ENCODE measurements at places on chromosomes 6 and 20.

DNA sequence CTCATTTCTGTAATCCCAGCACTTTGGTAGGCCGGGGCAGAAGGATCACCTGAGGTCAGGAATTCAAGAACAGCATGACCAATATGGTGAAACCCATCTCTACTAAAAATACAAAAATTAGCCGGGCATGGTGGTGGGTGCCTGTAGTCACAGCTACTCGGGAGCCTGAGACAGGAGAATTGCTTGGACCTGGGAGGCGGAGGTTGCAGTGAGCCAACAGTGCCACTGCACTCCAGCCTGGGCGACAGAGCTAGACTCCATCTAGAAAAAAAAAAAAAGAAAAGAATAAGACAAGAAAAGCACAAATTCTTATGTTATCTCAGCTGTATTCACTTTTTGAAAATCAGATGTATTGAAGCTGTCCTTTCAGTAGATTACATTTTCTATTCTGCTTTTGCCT, 289.4 kb downstream of the GRIK2 start:
- no peak for DNase-seq

GRCh38 chr20:30594112-30594511, 663.4 kb upstream of the DEFB115 start:
- no peak for DNase-seq

DNA sequence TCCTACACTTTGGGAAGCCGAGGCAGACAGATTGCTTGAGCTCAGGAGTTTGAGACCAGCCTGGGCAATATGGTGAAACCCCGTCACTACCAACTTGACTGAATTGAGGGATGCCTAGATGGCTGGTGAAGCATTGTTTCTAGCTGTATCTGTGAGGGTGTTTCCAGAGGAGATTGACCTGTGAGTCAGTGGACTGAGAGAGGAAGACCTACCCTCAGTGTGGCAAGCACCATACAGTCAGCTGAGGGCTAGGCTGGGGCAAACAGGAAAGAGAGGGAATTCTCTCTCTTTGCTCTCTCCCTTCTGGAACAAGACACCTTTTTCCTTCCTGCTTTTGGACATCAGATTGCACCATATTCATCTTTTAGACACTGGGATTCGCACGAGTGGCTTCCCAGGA, 3.7 kb upstream of the ZUP1 start:
- DNase-seq: no peak

DNA sequence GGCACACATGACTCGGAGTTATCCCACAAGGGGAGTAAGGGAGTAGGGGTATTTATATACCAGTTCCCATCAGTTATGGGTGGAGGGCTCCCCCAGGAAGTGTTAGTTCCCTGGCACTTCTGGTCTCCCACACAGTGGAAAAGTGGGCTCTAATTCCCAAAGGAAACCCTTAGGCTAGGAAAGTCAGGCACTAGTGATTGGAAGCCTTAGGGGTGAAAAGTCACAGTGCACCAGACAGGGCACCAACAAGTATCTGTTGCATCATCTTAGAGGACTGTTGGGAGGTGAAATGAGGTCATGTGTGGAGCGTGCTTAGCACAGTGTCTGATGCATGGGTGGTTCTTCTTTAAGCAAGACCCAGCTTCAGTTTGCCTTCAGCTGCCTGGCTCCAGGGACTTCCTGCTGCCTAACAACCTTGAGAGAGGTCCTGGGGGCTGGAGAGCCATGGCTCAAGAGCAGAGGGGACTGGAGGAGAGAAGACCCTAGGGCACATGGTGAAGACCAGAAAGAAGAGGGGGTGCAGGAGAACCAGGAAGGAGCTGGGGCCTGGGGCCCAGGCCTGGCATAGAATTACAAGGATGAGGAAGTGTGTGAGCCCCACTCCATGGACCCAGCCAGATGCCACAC, 7.5 kb upstream of the FOXP4 start:
- no peak for DNase-seq

- no peak for DNase-seq
These were observed 76.2 kb downstream of the SMOC2 start for GRCh38 chr6:168516944-168517741.

GRCh38 chr6:77910826-77911225, 258.0 kb downstream of the MEI4 start:
- no peak for DNase-seq

GRCh38 chr6:162704001-162704400, 23.6 kb downstream of the PRKN start:
- DNase-seq: no peak

GRCh38 chr6:44066394-44067172, 60.7 kb downstream of the MRPL14 start:
- DNase-seq: no peak

DNA sequence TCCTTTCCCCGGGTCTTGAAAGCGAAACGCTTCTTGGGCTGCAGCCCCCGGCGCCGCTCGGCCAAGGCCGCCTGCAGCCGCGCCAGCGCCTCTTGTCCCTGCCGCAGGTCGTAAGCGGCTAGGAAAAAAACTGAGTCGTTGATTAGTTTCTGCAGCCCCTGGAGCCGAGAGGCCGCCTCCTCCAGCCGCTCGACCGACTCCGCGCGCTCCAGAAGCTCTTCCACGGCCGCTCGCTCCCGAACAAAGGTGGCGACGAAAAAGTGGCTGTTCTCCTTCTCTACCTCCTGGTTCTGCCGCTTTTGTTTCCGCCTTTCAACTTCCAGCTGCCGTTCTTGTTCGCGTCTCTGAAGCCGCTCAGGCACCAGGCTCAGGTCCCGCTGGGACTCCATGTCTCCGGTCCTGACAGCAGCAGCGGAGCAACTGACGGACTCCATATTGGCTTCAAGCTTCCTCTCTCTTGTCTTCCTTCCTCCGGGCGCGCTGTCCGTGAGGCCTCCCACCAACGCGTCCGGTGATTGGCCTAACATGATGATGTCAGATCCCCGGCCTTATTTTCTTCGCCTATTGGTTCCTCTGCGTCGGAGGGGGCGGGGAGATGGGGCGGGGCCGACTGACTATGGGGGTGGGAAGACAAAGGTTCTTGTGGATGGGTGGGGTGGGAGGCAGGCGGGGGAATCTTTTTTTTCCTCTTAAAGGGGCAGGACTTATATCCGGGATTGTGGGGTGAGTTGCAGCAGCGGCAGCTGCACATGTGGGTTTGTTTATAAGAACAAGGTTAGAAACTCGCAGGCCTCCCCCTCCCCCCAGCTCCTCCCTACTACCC, at the start of gene TBCC:
TBCC (minus strand) TSS at position 464 of the 823 bp plus-strand sequence; CDS start at position 434, 30 bp downstream.
- peak; percentile 95 for DNase-seq

Data from activated T-cell treated with anti-CD3 and anti-CD28 coated beads, Interleukin-2, amount 50 U/mL, for 72 hours (primary cell).